ENCODE measurements at places on chromosomes 5 and 9.

- no peak for DNase-seq
Measured at GRCh38 chr5:102857076-102857818, 102.1 kb downstream of the PAM start.

- DNase-seq, result no peak
Measured at GRCh38 chr9:93205045-93205768, 21.3 kb downstream of the WNK2 start.

- no peak for DNase-seq
Measured at GRCh38 chr5:99721506-99721905, 792.7 kb upstream of the CHD1 start.

DNA sequence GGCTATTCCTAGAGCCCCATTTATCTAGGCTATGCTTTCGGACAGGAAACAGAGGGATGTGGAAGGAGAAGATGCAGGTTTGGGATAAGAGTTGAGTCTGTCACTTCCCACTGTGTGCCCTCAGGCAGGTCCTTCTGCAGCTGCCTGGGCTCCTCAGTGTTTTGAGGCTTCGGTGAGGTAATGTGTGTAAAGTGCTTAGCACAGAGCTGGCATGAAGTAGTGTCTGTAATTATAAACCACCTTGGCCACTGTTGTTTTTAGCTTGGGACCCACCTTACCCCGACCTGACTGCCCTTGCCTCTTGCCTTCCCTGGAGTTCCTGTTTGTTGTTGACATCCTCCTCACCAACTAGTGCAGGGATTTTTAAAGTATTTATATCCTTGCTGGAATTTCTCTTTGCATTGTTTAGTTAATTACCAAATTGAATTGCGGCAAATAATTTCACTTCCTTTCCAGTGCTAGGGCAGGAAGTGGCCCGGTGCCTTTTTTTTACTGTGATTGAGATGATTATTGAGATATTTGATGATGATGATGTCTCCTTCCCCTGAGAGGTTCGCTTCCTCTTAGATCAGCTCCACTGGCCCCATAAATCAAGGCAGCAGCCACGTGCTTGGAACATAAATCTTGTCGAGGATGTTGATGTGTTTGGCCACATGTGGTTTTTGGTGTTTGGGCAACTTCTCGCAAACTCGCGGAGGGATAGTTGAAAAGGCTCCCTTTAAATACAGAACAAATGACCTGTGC, 38.3 kb upstream of the DAB2IP start:
- no peak for DNase-seq

GRCh38 chr5:80094236-80094738, 59.1 kb downstream of the THBS4 start:
- DNase-seq, result no peak

GRCh38 chr5:170312666-170313065, 15.1 kb upstream of the LCP2 start:
- DNase-seq, result no peak

DNA sequence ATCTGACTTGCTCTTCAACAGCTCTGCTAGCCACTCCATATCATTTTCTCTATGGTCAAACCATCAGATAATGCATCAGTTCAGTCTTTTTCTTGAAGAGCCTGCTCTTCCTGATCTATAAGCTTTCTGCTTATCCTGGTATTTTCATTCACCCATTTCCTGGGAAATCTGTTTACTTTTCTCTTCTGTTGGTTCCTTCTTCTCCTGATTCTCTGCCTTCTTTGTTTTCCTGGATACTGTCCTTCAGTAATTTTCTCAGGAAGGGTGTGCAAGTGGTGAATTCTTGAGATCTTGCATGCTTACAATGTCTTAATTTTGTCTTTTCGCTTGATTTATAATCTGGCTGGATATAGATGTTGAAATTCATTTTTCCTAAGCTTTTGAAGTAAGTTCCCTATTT, 39.8 kb upstream of the NKX2-5 start:
- DNase-seq, result no peak

DNA sequence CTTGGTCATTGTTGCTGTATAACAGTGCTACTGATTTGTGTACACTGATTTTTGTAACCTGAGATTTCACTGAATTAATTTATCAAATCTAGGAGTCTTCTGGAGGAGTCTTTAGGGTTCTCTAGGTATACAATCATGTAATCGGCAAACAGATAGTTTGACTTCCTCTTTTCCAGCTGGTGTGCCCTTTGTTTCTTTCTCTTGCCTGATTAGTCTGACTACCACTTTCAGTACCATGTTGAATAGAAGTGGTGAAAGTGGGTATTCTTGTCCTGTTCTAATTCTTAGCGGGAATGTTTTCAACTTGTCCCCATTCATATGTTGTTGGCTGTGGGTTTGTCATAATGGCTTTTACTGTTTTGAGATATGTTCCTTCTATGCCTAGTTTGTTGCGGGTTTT, 24.7 kb upstream of the RANBP6 start:
- DNase-seq, result no peak

DNA sequence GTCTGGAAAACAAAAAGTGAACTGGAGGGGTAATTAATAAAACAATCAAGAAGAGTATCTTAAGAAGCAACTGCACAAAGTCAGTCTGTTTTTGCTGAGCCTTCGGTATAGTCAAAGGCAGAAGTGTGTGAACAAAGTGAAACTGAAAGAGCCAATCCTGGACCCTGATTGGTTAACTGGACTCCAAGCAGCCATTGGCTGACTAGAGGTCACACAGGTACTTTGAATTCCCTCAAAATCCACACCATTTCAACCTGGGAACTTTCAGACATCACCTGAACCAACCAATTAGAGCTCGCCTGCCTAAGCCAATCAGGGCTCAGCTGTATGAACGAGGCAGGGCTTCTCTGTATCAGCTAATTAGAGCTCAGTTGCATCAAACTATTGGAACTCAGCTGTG, 286.7 kb downstream of the TLE4 start:
- no peak for DNase-seq

GRCh38 chr5:145980259-145980658, 43.9 kb downstream of the SH3RF2 start:
- DNase-seq, result no peak

GRCh38 chr5:173010021-173010420, 26.4 kb downstream of the ATP6V0E1 start:
- DNase-seq, result peak; percentile 14

DNA sequence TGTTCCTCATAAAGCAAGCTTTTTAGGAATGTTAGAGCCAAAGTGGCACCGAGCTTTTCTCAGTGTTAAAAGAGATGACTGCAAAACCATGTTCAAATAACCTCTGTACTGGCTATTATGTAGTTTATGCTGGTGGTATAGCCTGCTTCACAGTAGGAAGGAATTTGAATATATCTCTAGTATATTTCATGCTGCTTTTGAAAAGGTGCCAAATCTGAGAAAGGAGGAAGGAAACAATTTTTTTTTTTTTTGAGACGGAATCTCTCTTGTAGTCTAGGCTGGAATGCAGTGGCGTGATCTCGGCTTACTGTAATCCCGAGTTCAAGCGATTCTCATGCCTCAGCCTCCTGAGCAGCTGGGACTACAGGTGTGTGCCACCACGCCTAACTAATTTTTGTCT, 13.5 kb downstream of the CREBRF start:
- no peak for DNase-seq

DNA sequence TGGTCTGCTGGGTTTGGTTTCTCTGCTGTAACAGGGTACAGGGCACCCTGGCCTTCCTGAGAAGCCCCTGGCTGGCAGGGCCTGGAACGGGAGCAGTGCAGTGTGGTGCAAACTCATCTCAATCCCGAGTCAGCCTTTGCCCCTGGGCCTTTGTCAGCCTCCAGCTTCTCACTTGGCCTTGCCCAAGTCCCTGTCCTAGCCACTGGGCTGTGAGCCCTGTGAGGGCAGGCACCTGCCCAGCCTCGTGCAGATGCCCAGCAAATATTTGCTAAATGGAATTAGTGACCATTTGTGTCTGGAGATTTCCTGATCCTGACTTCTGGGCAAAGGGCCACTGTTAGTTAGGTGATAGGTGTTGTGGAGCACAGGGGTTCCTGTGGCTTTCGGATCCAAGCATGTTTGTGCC, 13.0 kb downstream of the RGS3 start:
- DNase-seq, result no peak

DNA sequence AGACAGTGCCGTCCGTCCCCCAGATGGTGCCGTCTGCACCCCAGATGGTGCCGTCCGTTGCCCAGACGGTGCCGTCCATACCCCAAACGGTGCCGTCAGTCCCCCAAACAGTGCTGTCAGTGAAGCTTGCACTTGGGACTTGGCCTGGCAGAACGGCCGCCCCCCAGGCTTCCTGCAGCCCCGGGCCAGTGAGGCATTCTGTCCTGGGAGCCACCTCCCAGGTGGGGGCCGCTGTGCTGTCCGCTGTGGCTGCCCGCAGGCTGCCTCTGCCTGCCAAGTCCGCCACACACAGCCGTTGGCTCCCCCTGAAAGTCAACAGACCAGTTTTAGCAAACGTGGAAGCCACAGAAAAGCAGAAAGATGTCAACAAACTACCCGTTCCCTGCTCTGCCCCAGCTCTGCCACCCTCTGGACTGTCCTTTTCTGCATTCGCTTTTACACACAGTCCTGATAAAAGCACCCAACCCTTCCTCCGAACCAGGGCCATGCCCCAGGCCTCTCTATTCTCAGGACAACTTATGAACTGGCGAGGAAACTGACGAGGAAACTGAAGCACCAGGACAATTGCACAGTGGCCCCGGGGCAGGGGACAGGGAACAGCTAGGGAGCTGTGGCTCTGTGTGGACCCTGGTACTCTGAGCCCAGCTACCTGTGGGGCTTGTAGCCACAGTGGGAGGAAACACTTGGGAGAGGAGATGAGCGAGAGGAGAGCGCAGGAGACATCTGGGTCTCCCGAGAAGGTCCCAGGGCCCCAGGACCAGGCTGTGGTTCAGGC, 39.6 kb upstream of the RXRA start:
- DNase-seq, result no peak

- no peak for DNase-seq
Measured at GRCh38 chr5:14019768-14020290, 75.3 kb upstream of the DNAH5 start.

DNA sequence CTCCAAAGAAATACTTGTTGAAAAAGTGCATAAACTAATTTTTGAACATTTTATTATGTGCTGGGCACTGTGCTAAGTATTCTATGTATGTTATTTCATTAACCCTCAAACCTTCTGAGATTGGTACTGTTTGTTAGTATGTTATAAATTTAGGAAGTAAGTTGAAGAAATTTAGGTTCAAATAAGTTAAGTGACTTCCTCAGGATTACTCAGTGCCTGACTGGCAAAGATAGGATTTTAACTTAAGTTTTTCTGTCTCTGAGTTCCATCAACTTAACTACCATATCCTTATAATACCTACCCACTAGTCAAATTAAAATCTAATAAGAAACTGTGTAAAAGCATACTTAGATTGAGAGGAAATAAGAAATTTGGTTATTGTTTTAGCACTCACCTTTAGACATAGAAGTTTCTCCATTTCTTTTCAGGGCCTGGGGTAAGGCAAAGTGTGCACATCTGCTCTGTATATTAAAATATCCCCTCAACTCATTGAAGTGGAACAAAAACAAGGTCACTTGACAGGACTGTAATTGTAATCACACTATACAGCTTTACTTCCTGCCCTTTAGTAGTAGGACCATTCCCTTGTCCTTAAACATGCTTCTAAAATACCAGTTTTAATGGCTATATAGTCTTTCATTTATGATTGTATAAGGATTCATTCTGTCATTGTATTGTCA, 15.2 kb downstream of the TGFBR1 start:
- DNase-seq, result no peak

DNA sequence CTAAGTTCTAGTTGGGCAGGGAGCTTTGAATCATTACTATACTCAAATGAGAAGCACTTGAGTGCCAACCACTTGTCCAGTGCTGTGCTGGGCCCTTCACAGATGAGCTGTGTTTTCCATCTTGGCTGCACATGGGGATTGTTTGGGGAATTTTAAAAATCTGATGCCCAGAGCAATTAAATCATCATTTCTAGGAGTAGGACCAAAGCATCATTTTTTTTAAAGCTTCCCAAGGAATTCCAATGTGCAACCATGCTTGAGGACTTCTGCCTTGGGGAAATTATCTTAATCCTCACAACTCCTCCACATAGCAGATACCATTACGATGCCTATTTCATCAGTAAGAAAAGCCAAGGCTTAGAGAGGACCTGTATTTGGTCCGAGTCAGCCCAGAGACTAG, 131.4 kb downstream of the TMEM174 start:
- DNase-seq, result no peak

GRCh38 chr5:1511048-1511447, 12.7 kb downstream of the LPCAT1 start:
- no peak for DNase-seq

DNA sequence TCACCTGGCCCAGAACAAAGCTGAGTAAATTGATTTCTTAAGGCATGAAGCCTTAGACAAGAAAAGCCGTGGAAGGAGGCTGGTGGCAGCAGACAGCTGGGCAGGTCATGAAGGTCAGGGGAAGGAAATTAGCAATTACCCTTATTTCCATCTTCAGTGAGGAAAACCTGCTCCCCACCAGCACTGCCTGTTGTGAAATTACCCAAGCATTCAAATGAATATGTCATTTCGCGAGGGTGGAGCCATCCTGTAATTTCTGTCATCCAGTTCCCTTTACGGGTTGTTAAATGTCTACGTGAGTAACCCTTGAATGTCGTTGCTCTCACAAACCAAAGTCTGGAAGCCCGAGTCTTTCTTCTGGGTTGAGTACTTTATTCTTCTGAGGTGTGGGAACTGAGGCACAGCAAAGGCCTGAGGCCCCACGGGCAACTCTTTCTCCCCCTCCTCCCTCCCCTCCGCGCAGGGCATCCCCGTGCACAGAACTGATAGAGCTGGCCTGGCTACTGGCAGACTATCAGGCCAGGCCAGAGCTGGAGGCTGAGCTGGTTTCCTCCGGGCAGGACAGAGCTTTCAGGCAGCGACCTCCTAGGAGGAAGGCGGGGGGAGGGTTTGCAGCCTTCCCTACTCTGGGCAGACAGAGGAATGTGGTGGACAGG, 22.0 kb upstream of the AK3 start:
- no peak for DNase-seq

DNA sequence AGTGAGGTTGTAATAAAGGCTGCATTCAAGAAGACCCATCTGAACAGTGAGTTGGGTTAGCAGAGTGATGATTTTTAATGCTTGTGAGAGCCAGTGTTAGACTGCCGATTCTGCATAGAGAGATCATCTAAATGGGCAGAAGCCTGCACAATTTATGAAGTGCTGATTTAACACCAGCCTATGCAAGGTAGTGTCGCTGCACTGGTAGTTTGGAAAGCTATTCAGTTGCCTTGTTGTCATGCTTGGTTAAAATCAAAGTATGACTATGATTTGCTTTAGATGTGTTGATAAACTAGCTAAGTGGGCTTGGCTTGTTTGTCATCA, 379 bp upstream of the LRRTM2 start:
- no peak for DNase-seq

DNA sequence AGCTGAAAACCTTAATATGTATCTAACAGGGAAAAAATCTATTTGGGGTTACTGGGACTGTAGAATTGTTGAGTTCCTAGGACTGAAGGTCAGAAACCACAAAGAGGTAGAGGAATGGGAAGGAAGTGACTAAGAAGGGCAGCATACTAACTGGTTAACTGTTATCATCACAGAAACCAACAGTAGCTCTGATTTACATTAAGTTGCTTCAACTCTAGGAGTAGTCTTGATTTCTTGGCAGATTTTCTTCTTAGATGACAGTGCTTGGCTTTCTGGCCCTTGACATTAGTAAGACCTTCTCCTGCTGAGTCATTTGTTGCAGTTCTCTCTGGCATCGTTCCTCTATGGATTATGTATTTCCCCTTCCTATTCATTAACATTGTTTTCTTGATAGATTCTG, 116.1 kb upstream of the RASA1 start:
- DNase-seq, result peak; percentile 94

GRCh38 chr5:157533011-157533481, 42.5 kb downstream of the ADAM19 start:
- no peak for DNase-seq
